ENCODE measurements at places on chromosomes 7 and 10. TPM values are rescaled to one million over a fixed set of nuclear protein-coding genes. Genes with fewer than 3 reads are reported as not detected.

- no peak for DNase-seq
These were observed 65.6 kb upstream of the KDM7A start for GRCh38 chr7:140242057-140243031.

TNPO3 gene
- 46.7 TPM for total RNA-seq

DNA sequence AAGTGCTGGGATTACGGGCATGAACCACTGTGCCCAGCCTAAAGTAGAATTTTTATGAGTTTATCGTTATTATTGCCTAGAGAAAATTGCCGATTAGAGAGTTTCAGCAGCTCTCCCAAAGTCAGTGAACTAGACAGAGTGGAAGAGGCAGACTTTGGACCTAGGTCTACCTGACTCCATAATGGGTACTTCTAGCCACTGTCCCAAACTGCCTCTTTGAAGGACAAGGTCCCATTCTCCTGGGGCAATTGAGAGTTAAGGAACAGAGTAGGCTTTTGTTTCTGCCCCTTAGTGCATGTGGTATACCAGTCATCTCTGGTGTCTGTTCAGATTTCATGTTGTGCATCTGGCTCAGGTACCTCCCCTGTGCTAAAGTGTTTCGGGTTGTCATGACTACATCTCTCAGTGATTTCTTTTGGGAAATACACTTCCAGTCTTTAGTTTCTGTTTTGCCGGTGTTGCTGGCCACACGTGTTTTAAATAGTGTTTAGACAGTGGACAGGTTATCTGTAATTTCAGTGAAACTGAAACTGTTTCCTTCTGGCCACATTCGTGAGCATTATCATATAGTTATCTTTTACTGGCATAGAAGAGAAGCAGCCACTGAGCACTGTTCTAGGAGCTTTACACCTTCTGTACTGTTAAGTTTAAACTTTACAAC lies 4.7 kb downstream of the TMEM236 start:
- DNase-seq: no peak

- DNase-seq: no peak
These were observed 3.0 kb upstream of the FGF8 start for GRCh38 chr10:101778781-101779543.

DENND10 gene
- 39.4 TPM for total RNA-seq

COBL gene
- total RNA-seq: 25.7 TPM

- no peak for DNase-seq
These were observed 18.6 kb downstream of the OCM2 start for GRCh38 chr7:97971120-97971989.

- DNase-seq: no peak
These were observed 273.9 kb downstream of the TSPAN12 start for GRCh38 chr7:120583899-120584586.

GRCh38 chr10:19250546-19250945 lies 201.9 kb downstream of the MALRD1 start:
- DNase-seq: no peak

- no peak for DNase-seq
These were observed 833.5 kb downstream of the XPNPEP1 start for GRCh38 chr10:109089779-109090178.

HOXA9 gene
- 4.1 TPM for total RNA-seq

GRCh38 chr7:118777308-118777707 lies 552.8 kb downstream of the ANKRD7 start:
- no peak for DNase-seq

DNA sequence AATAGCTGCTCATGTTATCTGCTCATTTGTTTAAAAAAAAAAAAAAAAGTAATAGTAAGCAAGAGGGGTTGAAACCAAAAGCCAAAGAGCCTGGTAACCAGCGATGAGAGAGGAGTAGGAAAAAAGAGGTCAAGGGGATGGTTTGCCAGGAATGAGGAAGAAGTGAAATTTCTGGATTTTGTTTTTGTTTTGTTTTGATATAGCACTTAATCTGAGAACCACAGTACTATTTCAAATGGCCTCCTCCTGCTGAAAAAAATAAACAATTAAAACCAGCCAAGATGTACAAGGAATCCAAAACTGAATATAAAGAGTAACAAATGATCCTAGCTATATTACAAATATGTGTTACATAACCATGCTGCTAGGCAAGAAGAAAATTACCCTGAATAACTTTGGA lies 213.1 kb downstream of the FGFR2 start:
- DNase-seq: no peak

GRCh38 chr10:55740110-55740509 lies 620.9 kb downstream of the ZWINT start:
- DNase-seq: no peak

DNA sequence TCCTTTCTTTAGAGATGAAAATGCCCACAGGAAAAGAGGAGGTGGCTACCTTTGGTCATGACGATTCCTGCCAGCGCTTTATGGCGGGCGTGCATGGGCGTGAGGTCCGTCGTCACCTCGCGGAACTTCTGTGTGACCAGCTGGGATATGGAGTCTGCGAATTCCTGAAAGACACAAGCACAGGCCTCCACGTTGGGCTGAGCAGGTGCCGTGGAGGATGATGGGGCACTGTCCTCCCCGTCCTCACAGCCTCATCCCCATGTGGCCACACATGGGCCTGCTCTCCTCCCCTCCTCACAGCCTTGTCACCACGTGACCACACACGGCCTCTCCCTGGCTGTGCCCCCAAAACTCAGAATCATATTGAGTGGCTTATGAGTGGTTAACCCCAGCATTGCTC lies 214.7 kb downstream of the WDR37 start:
- DNase-seq: no peak

DNA sequence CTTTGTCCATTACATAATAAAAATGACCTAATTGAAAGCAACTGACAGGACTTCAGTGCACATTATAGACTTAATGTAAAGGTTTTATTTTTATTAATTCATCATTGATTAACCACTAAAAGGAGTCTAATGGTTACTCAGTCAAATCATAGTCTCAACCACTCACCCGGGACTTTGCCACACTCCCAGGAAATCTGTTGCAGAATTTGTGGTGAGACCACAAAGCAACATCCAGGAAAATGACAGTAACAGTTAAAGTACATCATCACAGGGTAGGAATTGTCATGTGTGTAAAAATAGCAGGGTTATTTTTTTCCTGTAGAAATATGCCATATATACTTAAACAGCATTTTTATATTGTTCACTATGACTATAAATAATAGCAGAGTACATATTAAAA lies 6.3 kb upstream of the HGF start:
- DNase-seq: no peak

DNA sequence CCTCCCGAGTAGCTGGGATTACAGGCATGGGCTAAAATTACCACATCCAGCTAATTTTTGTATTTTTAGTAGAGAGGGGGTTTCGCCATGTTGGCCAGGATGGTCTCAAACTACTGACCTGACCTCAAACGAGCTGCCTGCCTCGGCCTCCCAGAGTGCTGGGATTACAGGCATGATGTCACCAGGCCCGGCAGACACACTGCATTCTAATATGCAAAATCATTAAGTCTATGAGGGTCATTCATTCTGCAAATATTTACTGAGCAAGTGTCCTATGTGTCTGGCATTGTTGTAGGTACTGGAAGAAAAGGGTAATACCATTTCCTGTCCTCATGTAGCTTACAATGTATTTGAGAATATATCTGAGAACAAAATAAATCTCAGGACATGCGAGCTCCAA lies 2.7 kb downstream of the PUS7 start:
- DNase-seq: no peak

- no peak for DNase-seq
These were observed 31.3 kb downstream of the ARL5B start for GRCh38 chr10:18690541-18690940.

GRCh38 chr7:132443761-132444520 lies 132.3 kb downstream of the PLXNA4 start:
- no peak for DNase-seq
